Sigmoid colon (tissue), 7 donors: ENCODE measurements at places on chromosomes 7 and 10. TPM values are rescaled to one million over a fixed set of nuclear protein-coding genes. Genes with fewer than 3 reads are reported as not detected.
A peak's percentile ranks its signal among the peaks of the same experiment; 100 is the strongest.

Gene ASZ1
- not detected for total RNA-seq

GRCh38 chr7:18693406-18693805 lies 197.9 kb downstream of the HDAC9 start:
- H3K4me3 ChIP-seq = no peak overlapping the region
- no peaks in the 10 kb centered on the region for H3K4me1 ChIP-seq

Gene TMEM26
- 2.2 TPM for total RNA-seq

GRCh38 chr10:13961097-13961496 lies 369.6 kb downstream of the FRMD4A start:
- no peaks in the 10 kb centered on the region for H3K4me1 ChIP-seq
- peak; percentile 67 for DNase-seq
- no peaks in the 10 kb centered on the region for H3K27me3 ChIP-seq
- no peak overlapping the region for H3K4me3 ChIP-seq

Gene RBAK
- 8.9 TPM for total RNA-seq
